Cortex of kidney (tissue), 1 donor: ENCODE measurements at places on chromosomes 12 and 14.

DNA sequence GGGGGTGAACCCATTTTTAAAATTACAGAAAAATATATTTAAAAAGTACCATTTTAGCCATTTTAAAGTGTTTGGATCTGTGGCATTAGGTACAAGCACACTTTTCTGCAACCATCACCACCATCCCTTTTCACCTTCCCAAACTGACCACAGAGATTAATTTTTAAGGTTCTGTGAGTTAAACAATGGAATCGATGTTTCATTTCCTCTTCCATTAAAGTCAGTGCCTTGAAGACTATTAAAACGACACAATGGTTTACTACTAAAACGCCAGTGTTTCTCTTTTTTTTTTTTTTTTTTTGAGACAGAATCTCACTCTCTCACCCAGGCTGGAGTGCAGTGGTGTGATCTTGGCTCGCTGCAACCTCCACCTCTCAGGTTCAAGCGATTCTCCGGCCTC, 78.1 kb upstream of the GPR68 start:
- no peak for DNase-seq

DNA sequence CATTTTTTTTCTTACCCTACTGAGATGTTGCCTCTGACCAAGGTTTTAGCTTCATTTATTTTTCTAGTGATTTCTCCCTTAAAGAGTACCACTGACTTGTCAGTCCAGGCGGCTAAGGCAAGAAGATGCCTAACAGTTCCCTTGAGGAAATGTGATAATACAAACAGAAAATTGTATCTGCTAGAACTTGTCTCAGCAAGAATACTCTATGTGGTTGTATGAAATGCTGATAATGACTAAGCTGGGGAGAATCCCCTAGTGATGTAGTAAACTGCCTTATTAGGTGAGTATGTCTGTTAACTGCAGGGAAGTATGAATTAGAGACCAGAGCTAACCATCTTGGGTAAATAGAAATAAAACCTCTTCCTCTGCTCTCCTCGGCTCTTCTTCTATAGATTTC, 6.7 kb downstream of the C12orf54 start:
- DNase-seq, result no peak

- DNase-seq, result no peak
Observed at GRCh38 chr14:25080682-25081081, 30.7 kb upstream of the STXBP6 start.

- no peak for DNase-seq
Observed at GRCh38 chr12:132423820-132424645, 65.9 kb upstream of the FBRSL1 start.

DNA sequence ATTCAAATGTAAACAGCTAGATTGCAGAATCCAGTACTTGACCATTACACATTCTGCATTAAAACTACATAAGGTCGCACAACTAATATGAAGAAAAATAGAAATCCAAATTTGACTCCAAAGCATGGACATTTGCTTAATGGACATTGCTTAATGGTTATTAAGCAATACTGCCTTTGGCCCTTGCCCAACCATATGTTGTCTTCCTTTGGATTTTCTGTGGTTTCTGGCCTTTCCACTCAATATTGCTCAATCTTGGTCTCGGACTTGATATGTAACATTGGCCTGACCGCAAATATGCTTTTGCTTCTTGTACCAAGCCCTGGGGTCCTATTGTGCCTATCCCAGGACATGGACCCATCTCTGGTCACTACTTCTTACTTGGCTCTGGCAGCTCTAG, 67.2 kb downstream of the PTPRR start:
- DNase-seq, result no peak

DNA sequence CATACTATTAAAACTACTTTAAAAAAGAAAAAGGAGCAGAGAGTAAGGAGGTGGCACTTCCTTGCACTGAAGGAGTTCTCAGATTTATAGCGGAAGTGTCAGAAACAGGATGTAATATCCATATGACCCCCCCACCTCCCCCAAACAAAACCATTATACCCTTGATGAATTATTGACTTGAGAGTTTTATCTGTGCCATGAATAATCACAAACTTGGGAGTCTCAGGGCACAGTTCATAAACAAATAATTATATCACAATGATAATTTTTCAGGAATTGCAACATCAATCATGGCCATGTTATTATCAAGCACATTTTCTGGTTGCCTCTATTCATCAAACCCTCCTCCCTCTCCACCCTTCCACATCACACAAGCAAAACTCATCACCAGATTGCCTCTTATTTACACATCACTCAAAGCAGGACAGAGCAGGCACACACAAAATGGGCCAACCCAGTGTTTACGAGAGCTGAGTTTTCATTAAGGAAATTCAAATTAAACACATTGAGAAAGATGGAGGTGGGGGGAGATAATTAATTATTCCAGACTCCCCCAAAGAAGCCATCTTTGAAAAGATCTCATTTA, 141.4 kb downstream of the EGLN3 start:
- DNase-seq, result no peak

- DNase-seq, result no peak
Observed at GRCh38 chr12:53211476-53212381, 4.7 kb upstream of the ITGB7 start.

DNA sequence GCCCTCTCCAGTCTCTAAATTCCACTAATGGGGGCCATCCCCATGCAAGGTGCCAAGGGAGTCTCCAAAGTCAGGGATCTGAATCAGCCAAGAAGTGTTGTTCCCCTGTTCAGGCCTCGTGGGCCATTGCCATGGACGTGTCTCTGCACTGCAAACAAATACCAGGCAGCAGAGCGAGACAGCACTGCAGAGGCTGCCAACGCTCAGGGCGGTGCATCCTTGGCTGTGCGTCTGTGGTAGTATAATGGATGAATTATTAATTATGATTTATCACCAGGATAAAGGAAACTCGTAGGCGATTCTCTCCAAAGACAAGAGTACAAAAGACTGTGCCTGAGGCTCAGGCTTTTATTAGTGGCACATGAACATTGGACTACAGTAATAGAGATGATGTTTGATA, 122.3 kb upstream of the NTF3 start:
- DNase-seq, result no peak

- DNase-seq, result no peak
Observed at GRCh38 chr14:63891148-63891975, 38.6 kb downstream of the SYNE2 start.

DNA sequence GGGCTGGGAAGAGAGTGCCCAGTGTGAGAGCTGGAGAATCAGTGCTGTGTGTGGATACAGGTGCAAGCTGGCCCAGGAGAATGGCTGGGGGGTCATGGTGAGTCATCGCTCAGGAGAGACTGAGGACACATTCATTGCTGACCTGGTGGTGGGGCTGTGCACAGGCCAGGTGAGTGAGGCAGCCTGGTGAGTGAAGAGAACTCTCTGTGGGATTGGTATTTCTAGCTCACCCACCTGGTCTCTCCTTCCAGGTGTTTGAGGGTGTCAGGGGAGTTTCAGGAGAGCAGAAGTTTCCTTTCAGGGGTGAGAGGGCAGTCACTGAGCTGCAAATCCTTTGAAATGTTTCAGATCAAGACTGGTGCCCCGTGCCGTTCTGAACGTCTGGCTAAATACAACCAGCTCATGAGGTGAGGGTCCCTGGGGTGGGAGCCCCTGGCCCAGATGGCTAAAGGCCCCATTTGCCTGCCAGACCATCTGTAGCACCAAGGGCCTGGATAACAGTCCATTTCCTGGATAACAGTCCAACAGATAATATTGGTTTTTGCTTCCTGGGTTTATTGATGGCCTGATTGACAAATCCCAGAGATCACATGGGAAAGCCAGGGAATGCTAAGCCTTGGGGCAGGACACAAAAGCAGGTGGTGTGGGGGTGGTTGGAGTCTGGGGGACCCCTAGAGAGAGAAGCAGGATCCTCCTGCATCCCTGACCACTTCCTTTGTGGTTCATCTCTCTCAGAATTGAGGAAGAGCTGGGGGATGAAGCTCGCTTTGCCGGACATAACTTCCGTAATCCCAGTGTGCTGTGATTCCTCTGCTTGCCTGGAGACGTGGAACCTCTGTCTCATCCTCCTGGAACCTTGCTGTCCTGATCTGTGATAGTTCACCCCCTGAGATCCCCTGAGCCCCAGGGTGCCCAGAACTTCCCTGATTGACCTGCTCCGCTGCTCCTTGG, 5.5 kb upstream of the ATN1 start:
- no peak for DNase-seq

GRCh38 chr14:105532735-105533141, 6.4 kb downstream of the TMEM121 start:
- DNase-seq, result no peak

GRCh38 chr12:132444957-132445883, 44.7 kb upstream of the FBRSL1 start:
- no peak for DNase-seq

DNA sequence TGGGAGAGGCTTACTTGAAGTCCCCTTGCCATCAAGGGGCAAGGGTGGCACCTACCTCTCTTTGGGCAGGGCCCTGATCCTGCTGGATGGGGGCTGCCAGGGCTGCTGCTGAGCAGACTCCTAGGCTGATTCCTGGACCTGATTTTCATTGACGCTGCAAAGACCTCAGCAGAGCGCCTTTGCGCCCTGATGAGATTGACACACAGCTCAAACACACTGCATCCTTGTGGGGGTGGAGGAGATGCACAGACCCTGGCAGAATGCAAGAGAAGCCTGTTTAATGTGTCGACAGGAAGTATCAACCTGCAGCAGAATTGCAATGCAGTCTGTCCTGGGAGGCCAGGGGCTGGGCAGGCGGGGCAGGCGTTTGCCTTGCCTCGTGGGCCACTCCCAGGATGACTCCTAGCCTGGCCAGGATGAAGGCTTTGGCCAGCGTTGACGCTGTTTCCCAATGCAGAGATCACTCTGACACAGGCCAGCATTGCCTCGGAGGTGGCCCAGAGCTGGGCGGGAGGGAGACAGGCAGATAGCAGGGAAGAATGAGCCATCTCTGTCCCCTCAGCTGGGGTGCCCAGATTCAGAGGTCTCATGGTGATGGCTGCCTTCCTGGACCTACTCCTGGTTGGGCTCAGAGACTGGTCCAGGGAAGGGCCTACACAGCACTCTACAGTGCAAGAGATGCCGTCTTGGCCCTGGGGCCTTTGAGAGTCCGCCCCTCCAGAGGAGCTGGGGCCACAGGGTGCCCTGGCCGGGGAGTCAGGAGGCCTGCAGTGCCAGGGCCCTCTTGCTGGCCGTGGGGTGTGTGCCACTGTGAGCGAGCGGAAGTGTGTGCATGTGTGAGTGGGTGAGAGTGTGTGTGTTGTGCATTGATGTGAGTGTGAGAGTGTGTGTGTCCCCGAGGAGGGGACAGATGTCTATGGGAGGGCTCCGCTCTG, 108.3 kb downstream of the KIF26A start:
- DNase-seq, result no peak

- no peak for DNase-seq
Observed at GRCh38 chr12:86772696-86773095, 516.5 kb upstream of the MGAT4C start.

DNA sequence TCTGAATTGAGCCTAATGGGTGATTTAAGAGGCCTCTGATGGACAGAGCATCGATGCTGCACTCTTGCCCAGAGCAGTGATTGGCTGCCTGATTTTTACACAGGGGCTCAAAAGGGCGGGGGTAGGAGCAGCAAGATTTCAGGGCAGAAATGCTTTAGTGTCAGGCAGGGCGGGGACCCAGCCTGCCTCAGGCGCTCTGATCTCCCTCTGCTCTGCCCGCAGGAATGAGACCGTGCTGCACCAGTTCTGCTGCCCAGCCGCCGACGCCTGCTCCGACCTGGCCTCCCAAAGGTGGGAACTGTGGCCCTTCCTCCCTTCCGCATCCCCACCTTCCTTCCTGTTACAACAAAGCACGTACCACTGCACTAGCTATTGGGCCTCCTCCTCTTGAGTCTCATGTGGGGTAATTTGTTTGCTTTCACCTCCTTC, 32.4 kb downstream of the IQSEC3 start:
- DNase-seq, result no peak

DNA sequence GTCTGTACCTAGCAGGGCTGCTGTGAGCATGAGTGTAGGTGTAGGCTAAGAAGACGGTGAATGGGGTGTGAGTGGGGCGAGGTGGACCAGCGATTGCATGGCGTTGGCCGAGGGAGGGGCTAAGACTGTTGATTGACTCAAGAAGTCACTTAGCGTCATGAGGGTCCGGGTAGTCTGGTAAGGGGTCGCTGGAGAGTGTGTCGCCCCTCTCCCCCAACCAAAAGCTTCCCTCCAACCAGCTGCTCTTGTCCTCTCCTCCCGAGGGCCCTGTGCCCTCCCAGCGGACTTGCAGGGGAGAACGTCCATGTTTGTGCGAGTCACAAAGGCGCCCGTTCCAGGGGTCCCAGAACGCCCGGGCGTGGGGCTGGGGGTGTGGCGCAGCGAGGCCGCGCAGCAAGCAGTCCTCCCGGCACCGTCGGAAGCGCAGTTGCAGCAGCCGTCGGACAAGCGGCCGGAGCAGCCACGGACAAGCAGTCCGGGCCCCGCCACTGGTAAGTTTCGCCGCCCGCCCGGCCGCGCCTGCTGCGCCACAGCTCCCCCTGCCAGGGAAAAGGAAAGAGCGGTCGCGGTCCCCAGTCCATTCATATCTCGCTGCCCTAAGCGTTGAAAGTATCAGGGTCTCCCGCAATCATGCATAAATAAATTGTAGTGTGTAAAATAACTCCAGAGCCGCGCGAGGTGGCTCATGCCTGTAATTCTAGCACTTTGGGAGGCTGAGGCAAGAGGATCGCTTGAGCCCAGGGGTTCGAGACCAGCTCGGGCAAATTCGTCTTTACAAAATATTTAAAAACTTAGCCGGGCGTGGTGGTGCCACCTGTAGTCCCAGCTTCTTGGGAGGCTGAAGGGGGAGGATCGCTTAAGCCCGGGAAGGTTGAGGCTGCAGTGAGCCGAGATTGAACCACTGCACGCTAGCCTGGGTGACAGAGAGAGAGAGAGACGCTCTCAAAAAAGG, at the start of gene CCDC63:
Gene CCDC63, plus strand, starts transcription at position 373 of the 952 bp plus-strand sequence. CDS start 5,968 bp downstream, outside the sequence.
- no peak for DNase-seq

GRCh38 chr12:7758766-7759140, 6.3 kb upstream of the NANOGNB start:
- no peak for DNase-seq

GRCh38 chr14:65366802-65367565, 45.5 kb upstream of the FUT8 start:
- no peak for DNase-seq

GRCh38 chr12:9134981-9135628, 19.4 kb upstream of the A2M start:
- DNase-seq, result no peak

GRCh38 chr14:33068626-33069025, 129.9 kb downstream of the NPAS3 start:
- no peak for DNase-seq

GRCh38 chr12:4556735-4557530, 5.1 kb upstream of the DYRK4 start:
- no peak for DNase-seq

DNA sequence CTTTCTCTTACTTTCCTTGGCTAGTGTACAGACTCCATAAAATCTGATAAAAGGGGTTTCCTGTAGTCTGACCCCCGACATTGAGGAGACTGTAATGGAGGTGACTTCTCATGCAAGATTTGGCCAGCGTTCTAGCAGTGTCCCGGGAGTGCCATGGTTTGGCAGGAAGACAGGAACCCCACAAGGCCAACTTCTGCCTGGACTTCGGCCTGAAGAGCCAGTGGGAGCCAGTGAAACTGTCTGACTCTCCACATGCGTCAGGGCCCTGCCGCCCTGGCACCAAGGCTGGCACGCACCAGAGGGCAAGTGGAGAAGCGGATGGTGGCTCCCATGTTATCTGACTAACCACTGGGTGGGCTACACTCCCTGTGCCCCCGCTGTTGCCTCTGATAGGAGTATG, 70.5 kb downstream of the TMEM260 start:
- no peak for DNase-seq

GRCh38 chr12:94012590-94012989, 135.8 kb upstream of the PLXNC1 start:
- DNase-seq, result no peak
